ENCODE measurements at places on chromosomes 7 and 10.

GRCh38 chr7:40623863-40624262 is 489.1 kb downstream of the SUGCT start:
- no peak for DNase-seq

GRCh38 chr10:51014680-51015389 is 59.5 kb upstream of the PRKG1 start:
- DNase-seq, result no peak

GRCh38 chr7:75743455-75743859 is 4.7 kb upstream of the HIP1 start:
- no peak for DNase-seq

DNA sequence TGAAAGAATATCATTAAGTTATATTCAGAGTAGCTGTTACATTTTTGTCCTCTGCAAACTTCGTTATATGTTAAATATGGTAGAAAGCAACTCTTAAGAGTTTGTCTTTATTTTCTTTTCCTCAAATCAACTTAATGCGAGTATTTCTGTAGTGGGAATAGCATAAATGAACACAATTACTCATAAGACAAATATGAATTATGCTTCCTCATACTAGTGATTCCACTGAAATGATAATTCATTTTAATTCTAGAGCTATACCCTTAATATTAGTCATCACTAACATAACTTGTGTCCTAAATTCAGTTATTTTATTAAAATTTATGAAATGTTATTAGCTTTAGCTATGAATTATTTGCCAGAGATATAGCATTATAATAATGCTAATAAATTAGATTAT is 820.6 kb upstream of the KCND2 start:
- no peak for DNase-seq

DNA sequence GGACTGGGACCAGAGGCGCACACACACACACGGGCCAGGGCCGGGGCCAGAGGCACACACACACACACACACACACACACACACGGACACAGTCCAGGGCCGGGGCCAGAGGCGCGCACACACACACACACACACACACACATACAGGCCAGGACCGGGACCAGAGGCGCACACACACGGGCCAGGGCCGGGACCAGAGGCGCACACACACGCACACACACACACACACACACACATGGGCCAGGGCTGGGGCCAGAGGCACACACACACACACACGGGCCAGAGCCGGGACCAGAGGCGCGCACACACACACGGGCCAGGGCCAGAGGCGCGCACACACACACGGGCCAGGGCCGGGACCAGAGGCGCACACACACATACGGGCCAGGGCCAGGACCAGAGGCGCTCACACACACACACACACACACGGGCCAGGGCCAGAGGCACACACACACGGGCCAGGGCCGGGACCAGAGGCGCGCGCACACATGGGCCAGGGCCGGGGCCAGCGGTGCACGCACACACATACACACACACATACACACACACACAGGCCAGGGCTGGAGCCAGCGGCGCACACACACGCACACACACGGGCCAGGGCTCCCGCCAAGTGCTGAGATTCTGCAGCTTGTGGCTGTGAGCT is 268.8 kb downstream of the ELFN1 start:
- DNase-seq, result no peak

- DNase-seq, result no peak
These were observed 47.4 kb downstream of the MTPN start for GRCh38 chr7:135929722-135930141.

- DNase-seq, result no peak
These were observed 13.7 kb downstream of the AGR2 start for GRCh38 chr7:16791071-16791470.

- DNase-seq, result no peak
These were observed 29.0 kb downstream of the GSTO2 start for GRCh38 chr10:104297697-104298660.

- no peak for DNase-seq
These were observed 617.6 kb downstream of the INHBA start for GRCh38 chr7:41085244-41085643.

GRCh38 chr10:91162050-91162494 is 58.4 kb upstream of the PCGF5 start:
- DNase-seq, result no peak

GRCh38 chr7:46802479-46802878 is 779.4 kb downstream of the TNS3 start:
- DNase-seq, result no peak

DNA sequence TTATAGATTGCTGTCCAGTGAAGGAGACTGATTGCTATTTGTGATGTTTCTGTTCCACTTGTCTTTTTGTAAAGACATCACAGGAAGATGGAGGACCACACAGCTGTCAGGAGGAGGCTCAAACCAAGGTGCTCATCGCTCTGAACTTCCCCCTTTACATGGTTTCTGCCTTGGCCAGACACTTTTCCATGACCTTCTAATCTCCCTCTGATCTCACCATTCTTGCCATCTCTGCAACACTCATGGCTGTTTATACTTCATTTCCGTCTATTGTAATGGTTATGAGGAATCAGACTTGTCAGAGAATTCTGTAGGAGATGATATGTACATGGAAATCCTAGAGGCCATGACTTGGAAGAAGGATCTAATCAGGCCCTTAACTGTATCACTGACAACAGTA is 1.7 kb upstream of the TAS2R5 start:
- DNase-seq, result no peak

DNA sequence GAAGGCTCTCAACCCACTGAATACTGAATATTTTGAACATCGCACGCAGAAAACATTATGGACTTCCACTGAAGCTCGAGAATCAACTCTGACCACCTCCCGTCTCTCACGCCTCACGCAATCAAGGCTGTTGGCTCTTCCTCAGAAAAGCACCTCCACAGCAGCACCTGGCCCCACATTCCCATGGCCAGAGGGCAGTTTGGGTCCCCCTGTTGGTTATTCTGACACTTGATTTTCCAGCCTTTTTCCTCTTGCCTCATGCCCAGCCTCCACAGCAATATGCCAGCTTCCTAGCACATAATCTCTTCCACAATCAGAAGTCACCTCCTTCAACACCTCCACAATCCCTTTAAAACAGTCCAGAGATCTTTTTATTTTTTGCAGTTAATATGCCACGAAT is 55.9 kb downstream of the SVOPL start:
- no peak for DNase-seq

DNA sequence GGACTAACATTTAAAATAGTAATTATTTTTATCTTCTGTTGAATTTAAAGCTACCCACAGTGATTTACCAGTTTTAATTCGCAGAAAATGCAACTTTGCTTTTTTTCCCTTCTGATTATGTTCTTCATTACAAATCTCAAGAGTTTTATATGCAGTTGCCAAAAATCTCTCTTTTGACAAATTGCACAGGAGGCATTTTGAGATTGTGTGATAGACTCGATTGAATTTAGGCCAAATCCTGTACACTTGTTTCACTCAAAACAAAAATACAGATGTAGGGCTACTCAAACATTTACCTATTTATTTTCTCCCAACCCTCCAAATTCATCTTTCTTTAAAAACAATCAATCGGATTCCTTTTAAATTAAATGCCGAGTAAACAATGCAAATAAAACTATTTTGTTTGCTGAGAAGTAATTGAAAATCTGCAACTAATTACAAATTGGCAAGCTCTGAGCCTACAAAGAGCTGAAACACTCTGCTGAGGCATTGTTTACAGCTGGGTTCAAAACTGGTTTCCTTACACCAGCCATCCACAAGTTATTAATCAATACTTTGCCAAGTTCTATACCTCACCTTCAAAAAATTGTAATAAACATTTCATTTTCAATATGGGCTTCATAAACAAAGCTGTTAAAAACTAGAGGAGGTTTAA is 214.9 kb upstream of the TCF7L2 start:
- DNase-seq, result no peak

GRCh38 chr7:142584765-142585164 is 164.5 kb upstream of the PRSS1 start:
- DNase-seq, result no peak

DNA sequence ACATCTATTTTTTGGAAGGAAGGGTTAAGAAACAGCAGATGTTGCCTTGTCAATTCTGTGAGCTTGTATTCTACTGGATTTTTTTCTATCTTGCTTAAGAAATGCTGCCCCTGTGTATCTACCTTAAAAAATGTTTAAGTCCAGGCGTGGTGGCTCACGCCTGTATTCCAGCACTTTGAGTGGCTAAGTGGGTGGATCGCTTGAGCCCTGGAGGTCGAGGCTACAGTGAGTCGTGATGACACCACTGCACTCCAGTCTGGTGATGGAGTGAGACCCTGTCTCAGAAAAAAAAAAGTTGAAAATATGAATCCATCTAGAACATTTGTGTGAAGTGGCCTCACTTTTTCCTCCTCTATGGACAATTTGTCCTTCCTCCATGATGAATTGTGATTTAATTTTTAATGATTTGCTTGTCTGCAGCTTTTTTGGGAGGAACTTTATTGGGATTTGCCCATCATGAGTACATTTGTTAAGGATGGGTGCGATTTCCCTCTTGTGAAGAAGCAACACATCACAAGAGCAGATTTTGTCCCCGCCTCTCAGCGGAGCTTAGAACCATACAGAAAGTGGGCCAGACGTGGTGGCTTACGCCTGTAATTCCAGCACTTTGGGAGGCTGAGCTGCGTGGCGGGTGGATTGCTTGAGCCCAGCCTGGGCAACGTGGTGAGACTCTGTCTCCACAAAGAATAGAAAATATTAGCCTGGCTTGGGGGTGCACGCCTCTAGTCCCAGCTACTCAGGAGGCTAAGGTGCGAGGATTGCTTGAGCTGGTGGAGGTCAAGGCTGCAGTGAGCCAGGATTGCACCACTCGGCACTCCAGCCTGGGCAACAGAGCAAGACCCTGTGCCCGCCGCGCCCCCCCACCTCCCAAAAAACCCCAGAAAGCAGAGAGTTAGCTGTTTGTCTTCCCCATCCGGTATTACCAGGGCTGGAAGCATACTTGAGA is 57.7 kb downstream of the DNAJB6 start:
- DNase-seq, result no peak

GRCh38 chr10:101226491-101227428 is 2.5 kb downstream of the LBX1 start:
- no peak for DNase-seq

DNA sequence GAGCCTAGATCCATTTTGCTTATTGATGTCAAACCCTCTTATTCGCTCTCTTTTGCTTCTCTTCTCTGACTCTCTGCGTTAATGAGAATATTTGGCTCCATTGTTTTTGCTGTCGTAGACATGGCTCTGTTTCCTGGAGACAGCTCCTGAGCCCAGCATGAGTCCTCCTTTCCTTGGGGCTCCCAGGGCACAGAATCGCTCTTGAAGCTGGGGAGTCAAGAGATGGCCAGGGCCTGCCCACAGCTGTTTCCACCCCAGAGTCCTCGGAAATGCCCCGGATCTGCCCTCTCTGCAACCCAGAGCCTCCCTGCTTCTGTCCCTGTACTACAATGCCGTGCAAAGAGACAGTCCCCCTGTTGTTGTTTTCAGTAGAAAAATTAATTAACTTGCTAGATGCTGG is 566.7 kb upstream of the FOXK1 start:
- DNase-seq, result no peak

GRCh38 chr10:22370320-22370719 is 25.0 kb downstream of the SPAG6 start:
- DNase-seq, result no peak

DNA sequence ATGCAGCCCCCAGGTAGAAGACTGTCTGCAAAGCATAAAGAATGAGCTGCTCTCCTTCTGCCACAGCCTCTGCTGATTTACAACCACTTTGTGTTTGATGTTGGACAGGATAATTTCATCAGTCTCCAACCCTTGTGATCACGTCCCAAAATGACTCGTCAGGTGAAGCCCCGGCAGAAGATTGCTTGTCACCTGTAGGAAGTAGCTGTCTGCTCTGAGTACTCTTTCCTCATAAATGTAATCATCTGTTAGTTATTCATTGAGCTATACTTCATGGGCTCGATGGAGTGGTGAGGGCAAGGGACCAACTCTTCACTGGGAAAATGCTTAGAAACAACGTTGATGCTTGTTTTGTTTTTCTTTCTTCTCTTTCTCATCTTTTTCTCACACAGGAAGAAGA is 290.9 kb upstream of the SP8 start:
- DNase-seq, result no peak

DNA sequence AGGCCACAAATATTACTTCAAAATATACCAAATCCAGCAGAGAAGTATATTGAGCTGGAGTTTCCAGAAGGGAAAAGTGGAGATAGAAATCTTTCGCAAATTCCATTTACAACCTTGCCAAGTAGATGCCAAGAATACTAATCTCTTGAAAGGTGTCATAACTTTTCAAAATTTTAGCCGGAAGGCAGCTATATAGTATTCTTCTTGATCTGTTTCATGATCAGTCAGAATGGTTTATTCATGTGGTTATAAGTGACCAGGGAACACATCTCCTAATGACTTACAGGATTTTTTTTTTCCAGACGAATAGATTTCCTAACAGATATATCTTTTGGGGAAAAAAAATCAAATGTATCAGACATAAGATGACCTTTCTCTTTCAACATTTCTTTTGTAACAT is 270.7 kb downstream of the TSPAN12 start:
- no peak for DNase-seq

- no peak for DNase-seq
These were observed 90.9 kb downstream of the AOAH start for GRCh38 chr7:36633377-36633776.

Measured in GM12891 (cell line).